Occipital lobe (tissue), 3 donors: ENCODE measurements at places on chromosomes 5 and 9. TPM values are rescaled to one million over a fixed set of nuclear protein-coding genes. Genes with fewer than 3 reads are reported as not detected.

GRCh38 chr5:2300861-2301574 lies 418.3 kb upstream of the IRX4 start:
- no peak for DNase-seq

NSG2 gene
- 565 TPM for total RNA-seq

GRCh38 chr5:172173564-172174153 lies 14.4 kb downstream of the STK10 start:
- DNase-seq: no peak

DNA sequence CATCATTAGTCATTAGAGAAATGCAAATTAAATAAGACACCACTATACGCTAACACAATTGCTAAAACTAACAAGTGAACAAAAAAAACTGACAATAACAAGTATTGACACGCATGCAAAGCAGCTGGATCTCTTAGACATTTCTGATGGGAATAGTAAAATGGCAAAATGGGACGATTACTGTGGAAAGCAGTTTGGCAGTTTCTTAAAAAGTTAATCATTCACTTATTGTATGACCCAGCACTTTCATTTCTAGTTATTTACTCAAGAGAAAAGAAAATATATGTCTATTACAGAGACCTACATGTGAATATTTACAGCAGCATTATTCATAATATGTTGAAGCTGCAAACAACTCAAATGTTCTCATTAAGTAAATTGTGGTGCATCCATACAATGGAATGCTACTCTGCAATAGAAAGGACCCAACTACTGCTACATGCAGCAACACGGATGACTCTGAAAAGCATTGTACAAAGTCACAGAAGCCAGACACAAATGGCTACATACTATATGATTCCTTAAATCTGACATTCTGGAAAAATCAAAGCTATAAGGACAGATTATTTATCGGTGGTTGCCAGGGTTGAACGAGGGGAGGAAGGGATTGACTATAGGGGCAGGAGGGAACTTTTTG lies 96.8 kb upstream of the ITGA2 start:
- no peak for DNase-seq

PCA3 gene
- total RNA-seq: 0.16 TPM

DNA sequence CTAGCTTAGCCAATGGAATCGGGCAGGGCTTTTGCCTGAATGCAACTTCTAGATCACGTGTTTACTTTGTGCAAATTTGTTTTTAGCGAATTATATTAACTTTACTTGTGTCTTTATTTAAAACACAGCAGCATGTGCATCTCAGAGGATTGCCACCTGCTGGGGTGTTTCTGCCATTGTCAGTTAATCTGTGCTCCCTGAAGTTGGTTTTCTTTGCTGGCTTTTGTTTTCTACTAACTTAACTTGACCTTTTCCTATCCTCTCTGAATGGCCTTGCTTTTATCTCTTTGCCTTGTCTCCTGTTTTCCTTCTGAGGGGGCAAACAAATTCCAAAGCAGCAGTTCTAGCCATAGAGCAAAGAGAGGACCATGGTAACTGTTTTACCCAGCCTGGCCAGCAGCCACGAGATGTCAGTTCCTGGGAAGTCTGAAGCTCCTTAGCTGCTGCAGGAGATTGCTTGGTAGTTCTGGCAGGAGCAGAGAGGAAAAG lies 67.6 kb downstream of the ARHGEF28 start:
- no peak for DNase-seq

DNA sequence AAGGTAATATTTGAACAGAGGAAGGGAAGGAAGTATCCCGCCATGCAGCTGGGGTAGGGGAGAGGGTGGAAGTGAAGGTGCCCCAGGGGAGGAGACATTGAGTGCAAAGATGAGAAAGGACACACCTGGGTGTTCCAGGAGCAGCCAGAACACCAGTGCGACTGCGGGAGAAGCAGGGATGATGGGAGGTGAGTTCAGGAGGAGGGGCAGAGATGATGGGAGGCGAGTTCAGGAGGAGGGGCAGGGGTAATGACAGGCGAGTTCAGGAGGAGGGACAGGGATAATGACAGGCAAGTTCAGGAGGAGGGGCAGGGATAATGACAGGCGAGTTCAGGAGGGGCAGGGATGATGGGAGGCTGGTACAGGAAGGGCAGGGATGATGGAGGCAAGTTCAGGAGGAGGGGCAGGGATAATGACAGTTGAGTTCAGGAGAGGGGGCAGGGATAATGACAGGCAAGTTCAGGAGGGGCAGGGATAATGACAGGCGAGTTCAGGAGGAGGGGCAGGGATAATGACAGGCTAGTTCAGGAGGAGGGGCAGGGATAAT lies 17.2 kb upstream of the SPOCK1 start:
- DNase-seq: no peak

GRCh38 chr9:15475923-15476536 lies 34.7 kb downstream of the PSIP1 start:
- no peak for DNase-seq

GRCh38 chr9:131799177-131799823 lies 59.4 kb upstream of the RAPGEF1 start:
- no peak for DNase-seq

DNA sequence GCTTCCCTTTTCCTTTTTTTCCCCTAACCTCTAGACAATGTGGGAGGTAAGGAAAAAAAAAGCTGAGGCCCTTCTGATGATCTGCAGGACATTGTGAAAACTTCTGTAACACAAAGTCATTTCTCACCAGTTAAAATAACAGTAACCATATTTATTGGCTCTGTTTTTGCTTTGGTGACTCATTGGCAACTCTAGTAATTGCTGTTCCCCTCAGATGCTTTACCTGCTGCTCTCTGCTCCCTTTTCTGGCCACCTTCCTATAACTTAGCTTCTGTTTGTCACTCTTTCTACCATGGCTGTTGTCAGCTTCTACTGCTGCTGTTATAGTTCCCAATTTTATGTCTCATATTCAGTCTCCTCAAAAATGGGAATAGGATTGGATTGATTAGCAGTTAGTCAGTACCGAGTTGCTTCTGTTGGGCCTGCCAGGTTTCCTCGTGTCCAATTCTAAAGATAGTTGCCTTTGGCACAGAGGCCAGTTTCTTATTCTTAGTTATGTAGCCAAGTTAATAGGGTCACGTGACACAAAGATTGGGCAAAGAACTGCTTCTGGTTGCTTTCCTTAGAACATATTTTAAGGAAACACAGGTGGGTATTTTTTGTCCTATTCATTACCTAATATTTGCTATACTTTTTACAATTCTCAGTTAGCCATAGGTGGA lies 16.8 kb downstream of the SCAMP1 start:
- DNase-seq: no peak

DNA sequence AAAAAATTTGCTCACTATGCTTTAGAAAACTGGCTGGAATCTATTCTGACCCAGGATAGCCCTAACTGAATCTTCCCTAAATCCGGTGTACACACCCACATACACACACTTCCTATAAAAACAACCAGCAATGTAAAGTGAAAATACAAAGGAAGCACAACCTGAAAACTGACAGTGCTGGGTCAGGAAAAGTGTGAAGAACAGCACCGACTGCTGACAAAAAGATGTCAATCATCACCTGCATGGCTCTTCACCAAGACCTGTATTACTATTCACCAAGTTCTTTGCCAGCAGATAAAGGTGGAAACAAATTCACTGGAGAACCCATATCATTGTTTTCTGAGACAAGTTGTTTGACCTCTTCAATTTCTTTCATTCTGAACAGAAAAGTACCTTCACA lies 293.8 kb upstream of the GRAMD2B start:
- no peak for DNase-seq

DNA sequence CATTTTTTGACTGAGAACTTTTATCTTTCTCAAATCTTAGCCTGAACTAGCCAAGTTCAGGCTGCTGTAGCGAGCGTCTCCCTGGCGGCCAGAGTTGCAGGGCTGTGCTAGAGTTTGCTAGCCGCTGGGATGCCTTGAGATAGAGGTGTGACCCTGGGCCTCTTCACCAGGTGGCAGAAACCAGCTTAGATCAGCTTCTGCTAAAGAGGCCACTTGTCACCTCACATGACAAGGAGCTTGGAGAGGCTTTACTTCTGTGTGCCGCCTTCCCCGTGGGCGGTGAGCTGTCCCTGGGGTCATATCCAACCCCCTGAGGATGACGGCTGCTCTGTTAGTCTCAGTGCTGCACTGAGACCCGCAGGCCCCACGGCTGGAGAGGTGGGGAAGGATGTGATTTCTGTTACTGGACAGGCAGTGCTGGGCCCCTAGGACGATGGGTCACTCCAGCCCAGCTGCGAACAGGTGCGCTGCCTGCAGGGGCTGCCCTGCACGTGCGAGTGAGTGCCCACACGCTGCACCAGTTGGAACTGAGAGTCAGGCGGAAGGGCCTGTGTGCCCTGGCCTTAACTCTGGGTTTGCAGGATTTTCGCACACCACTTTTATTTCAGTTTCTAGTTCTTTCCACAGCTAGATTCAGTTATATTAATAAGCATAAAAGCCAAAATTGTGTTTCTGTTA lies 63.8 kb downstream of the EHMT1 start:
- no peak for DNase-seq

PCDH12 gene
- 2.8 TPM for total RNA-seq

DNA sequence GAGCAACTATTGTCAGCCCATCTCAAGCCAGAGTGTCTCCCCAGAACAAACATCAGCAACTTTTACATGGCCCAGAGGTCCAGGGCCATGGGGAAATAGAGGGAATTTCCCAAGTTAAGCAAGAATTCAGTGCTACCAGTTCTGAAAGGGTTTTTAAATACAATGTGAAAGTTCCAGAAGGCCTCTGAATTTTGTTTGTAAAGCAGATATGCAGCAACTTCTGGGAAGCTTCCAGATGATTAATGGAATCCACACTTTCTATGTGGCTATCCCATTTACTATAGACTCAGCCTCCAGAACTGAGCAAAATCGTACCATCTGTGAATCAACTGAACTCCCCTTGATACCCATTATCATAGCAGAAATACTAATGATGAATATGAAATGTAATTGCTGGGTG lies 93.8 kb downstream of the FEM1C start:
- DNase-seq: no peak

GRCh38 chr5:88093765-88094164 lies 174.9 kb downstream of the TMEM161B start:
- no peak for DNase-seq

DNA sequence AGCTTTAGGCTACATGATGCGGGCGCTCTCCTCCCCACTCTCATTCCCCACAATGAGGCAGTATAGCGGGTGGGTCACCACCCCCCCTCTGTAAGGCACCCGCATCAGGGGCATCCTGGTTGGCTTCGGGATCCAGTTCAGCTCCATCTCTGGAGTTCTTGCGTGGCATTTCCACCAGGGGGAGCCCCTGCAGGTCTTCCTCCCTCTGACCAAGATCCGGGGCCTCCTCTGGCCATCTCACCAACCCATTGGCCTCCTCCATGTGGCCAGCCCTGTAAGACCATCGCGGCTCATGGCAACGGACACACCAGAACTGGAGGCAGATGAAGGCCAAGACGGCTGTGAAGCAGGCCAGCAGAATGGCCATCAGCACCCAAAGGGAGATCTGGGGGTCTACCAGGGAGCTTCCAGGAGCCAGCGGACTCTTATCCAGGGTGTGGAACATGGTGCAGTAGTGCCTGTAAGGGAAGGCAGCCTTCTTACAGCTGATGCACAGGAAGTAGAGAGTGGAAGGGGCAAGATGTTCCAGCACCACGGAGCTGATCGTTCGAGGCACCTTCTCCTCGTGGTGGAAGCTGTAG lies 77.0 kb downstream of the CYFIP2 start:
- DNase-seq: no peak

NAIP gene
- 15.9 TPM for total RNA-seq

DNA sequence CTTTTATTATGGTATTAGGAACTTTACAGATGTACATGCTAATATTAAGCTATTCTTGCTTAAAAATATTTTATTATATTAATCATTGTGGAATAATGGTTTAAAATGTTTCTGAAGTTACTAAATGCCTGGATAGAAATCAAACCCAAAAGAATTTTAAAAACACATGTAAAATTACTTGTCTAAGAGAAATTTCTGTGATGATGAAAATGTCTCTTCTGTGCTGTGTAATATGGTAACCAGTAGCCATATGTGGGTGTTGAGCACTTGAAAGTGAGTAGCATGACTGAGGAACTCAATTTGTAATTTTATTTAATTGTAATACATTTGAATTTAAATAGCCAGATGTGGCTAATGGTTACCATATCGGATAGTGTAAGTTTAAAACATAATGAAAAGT lies 66.7 kb upstream of the HSPB3 start:
- DNase-seq: no peak

PRUNE2 gene
- total RNA-seq: 13.4 TPM

DNA sequence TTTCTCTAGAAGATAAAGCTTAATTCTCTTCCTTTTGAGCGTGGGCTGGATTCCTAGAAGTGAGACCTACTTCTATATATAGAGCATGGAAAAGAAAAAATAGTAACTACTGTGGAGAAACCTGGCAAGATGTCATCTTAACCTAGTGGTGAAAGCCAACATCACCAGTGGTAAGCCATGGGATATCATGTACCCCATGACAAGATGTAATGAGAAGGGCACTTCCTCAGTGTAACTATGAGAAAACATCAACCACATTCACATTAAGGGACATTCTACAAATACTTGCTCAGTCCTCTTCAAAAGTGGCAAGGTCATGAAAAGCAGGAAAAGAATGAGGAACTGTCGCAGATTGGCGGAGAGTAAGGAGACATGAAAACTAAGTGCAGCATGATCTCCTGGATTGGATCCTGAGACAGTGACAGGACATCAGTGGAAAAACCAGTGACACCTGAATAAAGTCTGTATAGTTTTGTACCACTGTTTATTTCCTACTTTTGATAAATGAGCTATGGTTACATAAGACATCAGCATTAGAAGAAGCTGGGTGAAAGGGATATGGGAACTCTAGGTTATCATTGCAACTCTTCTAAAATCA lies 65.4 kb downstream of the PRRC1 start:
- no peak for DNase-seq

PRDM9 gene
- total RNA-seq: not detected

AGPAT2 gene
- total RNA-seq: 2.2 TPM

GRCh38 chr5:36982146-36982545 lies 105.6 kb downstream of the NIPBL start:
- DNase-seq: no peak

GRCh38 chr5:89277816-89278215 lies 394.8 kb upstream of the MEF2C start:
- DNase-seq: no peak

- DNase-seq: no peak
Measured at GRCh38 chr5:129511291-129511690, 51.2 kb downstream of the ADAMTS19 start.

SPATA6L gene
- total RNA-seq: 10.9 TPM

- no peak for DNase-seq
Measured at GRCh38 chr9:130171226-130172148, 717 bp upstream of the NCS1 start.

OLFML2A gene
- total RNA-seq: 2.5 TPM

ITK gene
- 0.16 TPM for total RNA-seq

- DNase-seq: no peak
Measured at GRCh38 chr5:150789943-150790611, 11.5 kb downstream of the SMIM3 start.

CMYA5 gene
- total RNA-seq: 1.2 TPM

- no peak for DNase-seq
Measured at GRCh38 chr5:56264417-56265025, 31.4 kb upstream of the ANKRD55 start.

GRCh38 chr5:65086234-65086890 lies 317.6 kb downstream of the CWC27 start:
- no peak for DNase-seq

GRCh38 chr9:108811944-108812343 lies 43.8 kb downstream of the ACTL7B start:
- DNase-seq: no peak

GRCh38 chr5:127012916-127013315 lies 17.4 kb downstream of the MARCHF3 start:
- no peak for DNase-seq
